ENCODE measurements at places on chromosomes 2 and 18.

- DNase-seq: no peak
These were observed 75.3 kb upstream of the SIX3 start for GRCh38 chr2:44866152-44866551.

- DNase-seq: no peak
These were observed 159.6 kb downstream of the AFF3 start for GRCh38 chr2:99982744-99983143.

- DNase-seq: no peak
These were observed 38.2 kb downstream of the PLEKHM3 start for GRCh38 chr2:207987025-207987716.

DNA sequence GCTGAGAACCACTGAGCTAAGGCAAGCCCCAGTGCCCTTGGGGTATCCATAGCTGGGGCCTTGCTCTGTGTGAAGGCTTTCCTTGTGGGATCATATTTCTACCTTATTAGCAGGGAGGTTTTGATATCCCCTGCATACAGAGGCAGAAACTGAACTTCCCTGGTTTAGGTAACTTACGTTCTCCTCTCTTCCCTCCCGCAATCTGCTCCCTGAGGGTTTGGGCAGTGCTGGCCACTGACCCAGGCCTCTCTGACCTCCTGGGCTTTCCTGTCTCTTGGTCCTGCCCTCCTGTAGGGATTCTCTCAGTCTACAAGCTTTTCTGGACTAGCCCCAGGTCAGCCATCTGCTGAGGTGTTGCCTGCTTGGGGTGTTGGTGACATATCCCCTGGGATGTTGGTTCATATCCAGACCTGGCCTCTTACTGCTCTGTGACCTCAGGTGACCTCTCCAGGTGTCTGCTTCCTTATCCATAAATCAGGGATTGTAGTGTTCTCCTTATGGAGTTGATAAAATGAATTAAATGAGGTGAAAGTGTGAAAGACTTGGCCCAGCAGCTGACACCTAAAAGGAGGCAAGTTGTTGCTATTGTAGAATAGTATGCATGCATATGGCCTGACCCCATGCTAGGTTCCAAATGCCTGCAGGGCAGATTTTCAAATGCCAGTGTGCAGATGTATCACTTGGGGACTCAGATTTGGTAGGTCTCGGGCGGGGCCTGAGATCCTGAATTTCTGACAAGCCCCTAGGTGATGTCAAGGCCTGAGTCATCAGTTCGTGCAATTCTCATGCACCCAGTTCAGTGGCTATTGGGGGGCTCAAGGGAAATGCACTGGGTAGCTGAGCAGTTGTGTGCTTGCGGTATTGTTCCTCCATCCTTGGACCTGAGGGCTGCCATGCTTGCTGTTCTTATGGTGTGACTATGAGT is 106.6 kb downstream of the FHOD3 start:
- DNase-seq: no peak

DNA sequence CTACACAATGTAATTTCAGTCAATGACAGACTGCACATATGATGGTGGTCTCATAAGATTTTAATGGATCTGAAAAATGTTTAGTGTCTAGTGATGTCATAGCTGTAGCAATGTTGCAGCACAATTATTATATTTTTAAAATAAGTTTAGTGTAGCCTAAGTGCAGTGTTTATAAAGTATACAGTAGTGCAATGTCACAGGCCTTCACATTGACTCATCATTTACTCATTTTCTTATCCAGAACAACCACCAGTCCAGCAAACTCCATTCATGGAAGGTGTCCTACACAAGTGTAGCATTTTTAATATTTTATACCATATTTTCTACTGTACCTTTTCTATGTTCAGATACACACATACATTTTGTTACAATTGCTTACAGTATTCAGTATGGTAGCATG is 663.1 kb downstream of the ERBB4 start:
- DNase-seq: no peak

- no peak for DNase-seq
These were observed 222.4 kb upstream of the NCKAP5 start for GRCh38 chr2:133790711-133791110.

GRCh38 chr2:54306556-54306955 is 50.5 kb upstream of the TSPYL6 start:
- DNase-seq: no peak

DNA sequence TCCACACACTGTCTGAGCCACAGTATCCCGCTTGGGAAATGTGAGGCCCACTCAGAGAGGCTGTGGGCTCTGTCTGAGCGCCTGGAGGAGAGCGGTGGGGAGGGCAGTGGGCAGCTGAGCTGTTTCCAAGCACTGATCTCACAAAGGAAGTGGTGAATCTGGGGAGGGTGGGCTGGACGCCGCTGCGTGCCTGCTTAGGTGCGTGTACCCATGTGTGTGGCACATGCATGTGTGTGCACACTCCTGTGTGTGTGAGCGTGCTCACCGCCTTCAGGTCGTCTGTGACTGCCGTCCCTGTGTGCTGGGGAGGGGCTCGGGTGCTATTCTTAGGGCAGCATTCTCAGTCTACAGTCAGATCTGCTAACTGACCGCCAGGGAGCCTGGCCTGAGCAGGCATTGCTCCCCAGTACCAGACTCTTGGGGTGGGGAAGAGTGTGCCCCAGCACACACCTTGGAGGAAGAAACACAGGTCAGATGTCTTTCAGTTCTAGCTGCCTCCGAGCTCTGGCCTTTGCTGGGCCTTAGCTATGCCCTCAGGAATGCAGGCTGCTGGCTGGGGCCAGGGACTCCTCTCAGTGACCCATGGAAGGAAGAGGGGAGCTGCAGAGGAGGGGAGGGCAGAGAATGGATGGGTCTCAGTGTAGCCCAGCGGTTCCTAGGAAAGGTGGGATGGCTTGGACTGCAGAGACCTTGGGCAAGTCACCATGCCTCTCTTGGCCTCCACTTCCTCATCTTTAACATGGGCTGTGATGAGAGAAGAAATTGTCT is 31.4 kb downstream of the KCNIP3 start:
- DNase-seq: no peak

- no peak for DNase-seq
These were observed 227.6 kb downstream of the SATB2 start for GRCh38 chr2:199230091-199230490.

DNA sequence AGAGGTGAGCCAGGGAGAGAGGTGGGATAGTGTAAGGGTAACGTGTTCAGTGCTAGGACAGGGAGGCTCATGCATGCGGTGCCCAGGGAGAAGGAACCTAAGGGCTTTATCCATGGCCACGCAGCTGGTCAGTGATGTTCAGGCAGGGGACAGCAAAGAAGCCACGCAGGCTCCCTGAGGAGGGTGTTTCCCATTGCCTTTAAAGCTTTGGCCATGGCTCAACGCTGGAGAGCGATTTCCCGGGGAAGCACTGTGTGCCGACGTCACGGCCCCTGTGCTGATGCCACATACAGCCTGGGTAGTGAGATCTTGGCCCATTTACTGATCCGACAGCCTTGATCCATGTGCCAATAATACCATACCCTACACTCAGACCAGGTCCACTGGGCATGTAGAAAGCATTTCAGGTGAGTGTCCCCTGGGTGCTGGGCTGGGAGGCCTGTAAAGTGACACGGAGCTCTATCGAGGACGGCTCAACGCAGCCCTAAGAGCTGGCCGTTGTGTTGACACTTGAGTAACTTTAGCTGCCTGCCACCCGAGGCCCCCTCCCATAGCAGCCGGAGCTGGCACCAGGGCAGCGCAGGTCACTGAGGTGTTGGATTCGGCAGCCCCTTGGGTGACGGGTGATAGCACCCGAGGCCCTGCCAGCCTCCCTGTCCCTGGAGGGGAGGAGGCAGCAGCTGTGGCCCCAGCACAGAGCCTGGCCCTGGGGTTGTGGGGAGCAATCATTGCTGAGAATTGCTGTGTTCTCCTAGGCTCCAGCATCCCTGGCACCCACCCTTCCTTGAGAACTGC is 41.4 kb downstream of the PDIA6 start:
- DNase-seq: no peak

DNA sequence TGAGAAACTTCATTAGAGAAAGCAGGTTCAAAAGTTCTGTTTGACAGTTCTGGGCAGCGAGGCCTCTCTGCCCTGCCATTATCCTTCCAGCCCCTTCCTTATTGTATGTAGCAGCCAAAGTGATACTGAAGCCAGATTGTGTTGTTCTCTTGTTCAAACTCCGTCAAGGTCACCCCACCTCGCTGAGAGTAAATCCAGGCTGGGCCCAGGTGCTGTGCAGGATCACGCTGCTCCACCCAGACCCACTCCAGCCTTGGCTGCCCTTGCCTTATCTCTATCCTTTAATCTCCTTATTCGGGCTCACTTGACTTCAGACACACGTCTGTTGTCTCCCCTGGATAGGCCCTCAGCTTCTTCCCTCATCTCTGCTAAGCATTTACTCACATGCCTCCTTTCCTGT is 196.1 kb downstream of the CPS1 start:
- DNase-seq: no peak

- no peak for DNase-seq
These were observed 29.1 kb upstream of the CPS1 start for GRCh38 chr2:210527286-210527685.

GRCh38 chr2:11023326-11024258 is 111.9 kb downstream of the KCNF1 start:
- no peak for DNase-seq

DNA sequence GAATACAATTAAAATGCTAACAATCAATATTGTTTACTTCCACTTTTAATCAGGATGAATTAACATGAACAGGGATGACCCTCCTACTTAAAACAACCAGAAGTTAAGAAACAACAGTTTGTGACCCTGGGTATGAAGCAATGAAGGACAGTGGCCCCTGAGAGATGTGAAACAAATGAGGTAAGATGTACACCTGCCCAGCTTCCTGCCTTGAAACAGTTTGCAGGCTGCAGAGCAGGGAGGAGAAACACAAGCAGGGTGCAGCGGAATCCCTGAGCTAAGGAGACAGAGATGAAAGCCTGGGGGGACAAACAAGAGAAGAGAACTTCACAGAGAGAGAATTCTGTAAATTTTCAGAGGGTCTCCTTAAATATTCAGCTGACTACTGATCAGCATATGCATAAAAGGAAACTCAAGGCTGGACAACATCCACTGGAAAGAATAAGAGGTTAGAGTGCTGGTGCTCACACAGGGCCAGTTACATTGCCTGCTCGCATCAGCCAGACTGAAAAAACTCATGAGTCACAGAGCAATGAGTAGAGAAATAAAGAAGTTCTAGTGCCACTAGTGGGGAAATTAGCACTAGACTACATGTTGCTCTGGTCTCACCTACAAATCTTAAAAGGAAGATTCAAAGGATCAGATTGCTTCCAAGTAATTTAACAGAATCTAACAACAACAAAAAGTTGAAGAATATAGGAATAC is 106.4 kb downstream of the PID1 start:
- DNase-seq: no peak

DNA sequence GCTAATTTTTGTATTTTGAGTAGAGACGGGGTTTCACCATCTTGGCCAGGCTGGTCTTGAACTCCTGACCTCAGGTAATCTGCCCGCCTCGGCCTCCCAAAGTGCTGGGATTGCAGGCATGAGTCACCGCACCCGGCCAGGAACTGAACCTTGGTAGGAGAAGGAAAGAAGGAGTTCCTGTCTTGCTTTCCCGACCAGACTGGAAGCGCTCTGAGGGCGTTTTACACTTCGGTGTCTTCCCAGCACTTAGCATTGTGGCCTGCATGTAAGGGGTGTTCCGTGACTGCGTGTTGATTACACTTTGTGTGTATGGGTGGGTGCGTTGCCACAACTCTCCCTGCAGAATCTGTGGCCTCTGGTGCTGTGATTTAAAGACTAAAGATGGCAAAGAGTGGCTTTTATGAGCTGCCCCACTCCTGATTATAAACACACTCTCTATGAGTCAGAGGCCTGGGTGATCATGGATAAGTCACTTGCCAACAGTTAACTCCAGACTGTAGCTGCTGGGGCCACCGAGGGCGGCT is 46.0 kb downstream of the ODC1 start:
- no peak for DNase-seq

- no peak for DNase-seq
These were observed 21.9 kb downstream of the SERTAD2 start for GRCh38 chr2:64631771-64632170.

DNA sequence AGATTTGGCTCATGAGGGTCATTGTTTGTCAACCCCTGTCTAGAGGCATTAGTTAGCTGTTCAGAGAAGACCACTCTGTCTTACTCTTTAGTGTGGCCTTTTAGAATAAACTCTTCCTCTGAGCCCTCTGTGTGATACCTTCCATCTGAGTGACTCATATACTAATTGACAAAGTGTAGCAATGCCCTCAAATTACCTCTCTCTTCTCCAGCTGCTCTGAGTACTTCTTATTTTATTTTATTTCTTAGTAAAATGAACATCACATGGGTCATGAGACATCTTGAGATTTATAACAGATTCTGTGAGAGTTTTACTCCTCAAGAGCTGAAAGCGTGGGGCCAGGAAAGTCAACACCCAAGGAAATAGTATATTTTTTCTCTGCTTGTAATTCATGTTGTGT is 67.4 kb downstream of the KCTD18 start:
- DNase-seq: no peak

GRCh38 chr2:84338069-84338468 is 121.0 kb downstream of the SUCLG1 start:
- no peak for DNase-seq

GRCh38 chr2:188949046-188949818 is 24.9 kb upstream of the COL3A1 start:
- no peak for DNase-seq

DNA sequence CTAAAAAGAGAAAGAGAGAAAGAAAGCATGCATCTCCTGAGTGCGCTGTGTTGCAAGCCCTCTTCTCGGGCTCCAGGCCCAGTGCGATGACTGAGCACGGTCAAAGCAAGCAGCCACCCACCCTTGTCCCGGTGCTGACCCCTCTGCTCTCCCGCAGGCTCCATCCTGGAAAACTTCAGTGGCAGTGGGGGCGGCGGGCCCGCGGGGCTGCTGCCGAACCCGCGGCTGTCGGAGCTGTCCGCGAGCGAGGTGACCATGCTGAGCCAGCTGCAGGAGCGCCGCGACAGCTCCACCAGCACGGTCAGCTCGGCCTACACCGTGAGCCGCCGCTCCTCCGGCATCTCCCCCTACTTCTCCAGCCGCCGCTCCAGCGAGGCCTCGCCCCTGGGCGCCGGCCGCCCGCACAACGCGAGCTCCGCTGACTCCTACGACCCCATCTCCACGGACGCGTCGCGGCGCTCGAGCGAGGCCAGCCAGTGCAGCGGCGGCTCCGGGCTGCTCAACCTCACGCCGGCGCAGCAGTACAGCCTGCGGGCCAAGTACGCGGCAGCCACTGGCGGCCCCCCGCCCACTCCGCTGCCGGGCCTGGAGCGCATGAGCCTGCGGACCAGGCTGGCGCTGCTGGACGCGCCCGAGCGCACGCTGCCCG is 252.5 kb downstream of the GLI2 start:
- no peak for DNase-seq

DNA sequence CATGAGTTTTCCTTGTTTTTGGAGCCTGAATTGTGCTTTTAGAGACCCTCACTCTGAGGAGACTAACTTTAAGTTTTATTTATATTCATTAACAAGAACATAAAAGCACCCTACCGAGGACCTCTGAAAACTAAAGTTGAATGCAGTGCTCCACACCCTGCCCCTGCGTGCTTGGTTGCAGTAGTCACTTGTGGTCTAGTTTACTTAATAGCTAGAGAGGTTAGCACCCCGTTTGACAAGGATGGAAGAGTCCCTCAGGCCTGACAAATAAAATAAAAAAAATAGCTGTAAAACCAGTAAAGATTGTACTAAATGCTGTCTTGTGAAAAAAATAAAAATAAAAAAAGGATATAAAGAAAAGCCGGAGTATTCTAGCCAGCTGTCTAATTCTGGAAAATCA is 395.2 kb downstream of the MTX2 start:
- no peak for DNase-seq

GRCh38 chr2:100674666-100675065 is 111.9 kb downstream of the PDCL3 start:
- DNase-seq: no peak
